Stimulated activated naive CD8-positive, alpha-beta T cell treated with anti-CD3 and anti-CD28 coated beads, Interleukin-15, amount 100 ng/mL, for 72 hours (primary cell): ENCODE measurements at places on chromosomes 5 and 9.

- DNase-seq: no peak
These were observed 206.1 kb downstream of the SLIT3 start for GRCh38 chr5:169094586-169095409.

DNA sequence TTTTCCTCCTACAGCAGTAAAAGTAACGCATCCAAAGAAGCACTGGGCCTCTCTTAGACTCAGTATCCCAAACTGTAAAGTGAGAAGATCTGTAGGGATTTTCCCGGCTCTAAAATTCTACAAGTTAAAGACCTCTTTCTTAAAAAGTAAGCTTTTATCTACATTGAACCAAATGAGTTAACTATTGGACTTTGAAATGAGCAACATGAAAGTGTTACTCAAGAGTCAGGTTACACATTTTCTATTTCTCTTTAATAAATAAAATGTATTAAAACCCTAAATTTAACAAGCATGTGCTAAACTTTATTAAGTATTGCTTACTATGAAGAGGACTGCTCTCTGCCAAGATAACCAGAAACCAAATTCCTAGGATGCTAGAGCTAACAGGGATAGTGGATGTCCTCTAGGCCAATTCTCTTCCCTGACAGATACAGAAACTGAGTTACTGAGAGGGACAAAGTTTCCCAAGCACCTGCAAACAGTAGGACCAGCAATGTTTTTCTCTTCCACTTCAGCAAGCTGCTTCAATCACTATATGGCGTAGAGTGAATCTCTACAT, 21.7 kb downstream of the NFIB start:
- DNase-seq: no peak

GRCh38 chr5:112636751-112637150, 100.9 kb upstream of the APC start:
- DNase-seq: no peak

GRCh38 chr5:124040799-124041198, 528.8 kb downstream of the CSNK1G3 start:
- DNase-seq: no peak

- no peak for DNase-seq
These were observed 20.6 kb downstream of the SPTLC1 start for GRCh38 chr9:92094655-92095054.

DNA sequence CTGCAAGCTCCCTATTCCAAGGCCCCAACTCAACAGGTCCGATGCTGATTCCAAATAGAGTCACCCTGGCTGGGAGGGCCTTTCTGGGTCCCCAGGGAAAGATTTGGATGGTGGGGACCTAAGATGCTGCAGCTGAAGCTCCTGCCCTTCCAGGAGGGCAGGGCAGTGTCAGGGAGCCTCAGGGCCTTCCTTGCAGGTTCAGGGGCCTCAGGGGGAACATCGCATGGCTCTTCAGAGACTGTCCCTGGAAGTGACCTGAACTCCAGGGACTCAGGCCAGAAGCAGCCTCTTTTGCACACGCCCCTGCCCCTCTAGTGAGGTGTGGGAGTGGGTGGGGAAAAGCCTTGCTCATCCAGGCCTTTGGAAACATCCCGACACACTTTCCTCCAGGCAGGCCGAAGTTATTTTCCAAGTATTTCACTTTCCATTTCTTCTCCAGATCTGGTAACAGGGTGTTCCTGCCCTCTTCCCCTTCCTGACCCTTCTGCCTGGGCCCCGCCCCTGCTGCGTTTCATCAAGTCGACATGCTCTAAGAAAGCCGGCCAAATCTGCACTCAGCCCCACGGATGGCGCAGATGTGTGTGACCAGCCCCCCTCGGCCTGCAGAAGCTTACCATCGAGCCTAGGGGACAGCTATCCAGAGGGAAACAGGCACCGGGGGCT, 159.5 kb downstream of the FGF18 start:
- DNase-seq: no peak

- DNase-seq: no peak
These were observed 102.0 kb downstream of the MVB12B start for GRCh38 chr9:126428534-126429175.

DNA sequence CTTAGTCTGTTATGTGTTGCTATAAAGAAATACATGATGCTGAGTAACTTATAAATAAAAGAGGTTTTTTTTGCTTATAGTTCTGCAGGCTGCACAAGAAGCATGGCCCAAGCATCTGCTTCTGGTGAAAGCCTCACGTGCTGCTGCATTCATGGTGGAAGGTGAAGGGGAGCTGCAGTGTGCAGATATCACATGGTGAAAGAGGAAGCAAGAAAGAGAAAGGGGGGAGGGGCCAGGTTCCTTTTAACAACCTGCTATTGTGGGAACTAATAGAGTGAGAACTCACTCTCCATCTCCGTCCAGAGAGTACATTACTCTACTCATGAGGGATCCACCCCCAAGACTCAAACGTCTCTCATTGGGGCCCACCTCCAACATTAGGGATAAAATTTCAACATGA, 12.5 kb upstream of the PARP8 start:
- no peak for DNase-seq

GRCh38 chr9:110864011-110864410, 174.3 kb downstream of the LPAR1 start:
- no peak for DNase-seq

DNA sequence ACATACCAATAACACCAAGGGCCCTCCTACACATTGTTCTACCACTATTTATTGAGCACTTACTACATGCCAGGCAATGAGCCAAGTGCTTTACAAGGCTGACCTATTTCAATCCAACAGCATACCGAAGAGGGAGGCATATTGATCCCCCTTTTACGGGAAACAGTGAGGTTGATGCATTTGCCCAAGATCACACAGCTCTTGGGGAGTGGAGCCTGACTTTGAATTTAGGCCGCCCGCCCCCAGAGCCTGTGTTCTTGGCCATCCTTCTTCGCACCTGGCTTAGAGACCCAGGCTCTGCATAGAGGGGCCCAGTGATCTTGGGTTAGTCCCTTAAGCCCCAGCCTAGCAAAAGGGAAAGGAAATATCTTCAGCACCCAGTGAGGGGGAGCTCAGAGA, 158.1 kb upstream of the IER5L start:
- DNase-seq: no peak

DNA sequence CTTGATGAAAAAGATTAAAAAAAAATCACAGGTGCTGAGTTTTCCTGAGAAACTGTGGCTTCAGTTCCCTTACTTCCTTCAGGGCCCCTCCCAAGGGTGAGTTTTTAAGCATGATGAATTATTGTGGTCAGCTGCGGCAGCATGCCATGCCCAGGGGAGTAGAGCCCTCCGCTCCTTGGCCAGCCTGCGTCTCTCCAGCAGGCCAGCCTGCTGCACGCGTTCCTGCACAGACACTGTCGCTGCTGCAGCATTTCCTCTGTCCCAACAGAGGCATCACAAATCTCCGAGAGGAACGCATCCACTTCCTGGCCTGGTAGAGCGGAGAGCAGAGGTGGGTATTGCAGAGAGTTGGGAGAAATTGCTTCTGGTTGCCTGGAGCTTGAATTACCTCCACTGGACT, 26.1 kb upstream of the GLRA1 start:
- DNase-seq: no peak

GRCh38 chr9:34505370-34506120, 17.2 kb downstream of the ENHO start:
- peak; percentile 1 for DNase-seq

DNA sequence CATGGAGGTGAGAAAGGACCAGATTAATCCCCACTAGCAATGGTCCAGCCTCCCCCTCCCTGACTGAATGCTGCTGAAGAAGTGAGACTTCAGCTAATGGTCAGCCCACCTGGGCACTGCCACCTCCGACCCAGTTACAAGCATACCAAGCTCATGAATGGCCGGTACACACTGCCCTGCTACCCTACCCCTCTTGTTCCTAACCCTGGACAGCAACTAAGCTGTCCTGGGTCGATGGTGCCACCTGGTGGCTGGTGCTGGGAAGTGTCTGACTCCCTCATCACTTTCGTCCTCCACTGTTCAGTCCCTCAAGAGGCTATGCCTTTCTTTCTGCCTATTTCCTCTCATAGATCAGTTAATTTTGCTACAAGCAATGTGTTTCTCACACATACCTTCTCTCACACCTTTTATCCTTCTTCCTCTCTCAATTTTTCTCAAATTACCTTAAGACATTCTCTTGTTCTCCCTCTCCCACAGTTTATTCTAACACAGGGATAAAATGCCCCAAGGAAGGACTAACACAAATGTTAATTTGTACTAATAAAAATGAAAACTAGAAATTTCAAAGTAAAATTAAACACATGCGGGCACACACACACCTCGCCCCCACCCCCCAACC, 42.4 kb downstream of the PAX5 start:
- DNase-seq: peak; percentile 56

DNA sequence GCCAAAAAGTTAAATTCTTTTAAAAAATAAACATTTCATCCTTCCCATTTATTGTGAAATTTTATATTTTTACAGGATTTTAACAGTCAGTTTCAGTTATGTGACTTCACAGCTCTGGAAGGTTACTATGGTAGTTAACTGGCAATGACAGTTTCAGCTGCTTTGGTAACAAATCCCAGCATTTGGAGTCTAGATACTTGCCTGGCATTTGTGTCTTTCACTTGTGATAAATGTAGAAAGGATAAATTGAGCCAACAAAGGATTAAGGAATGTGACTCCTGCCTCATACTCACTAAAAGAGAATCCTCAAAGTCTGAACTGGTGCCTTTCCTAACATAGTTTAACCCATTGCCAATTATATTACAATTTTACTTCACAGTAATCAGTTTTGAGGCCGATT, 315.5 kb downstream of the FER start:
- DNase-seq: no peak

GRCh38 chr5:28344836-28345433, 1306.5 kb upstream of the CDH9 start:
- DNase-seq: no peak

- DNase-seq: no peak
These were observed 27.2 kb downstream of the C9orf152 start for GRCh38 chr9:110180511-110181434.

DNA sequence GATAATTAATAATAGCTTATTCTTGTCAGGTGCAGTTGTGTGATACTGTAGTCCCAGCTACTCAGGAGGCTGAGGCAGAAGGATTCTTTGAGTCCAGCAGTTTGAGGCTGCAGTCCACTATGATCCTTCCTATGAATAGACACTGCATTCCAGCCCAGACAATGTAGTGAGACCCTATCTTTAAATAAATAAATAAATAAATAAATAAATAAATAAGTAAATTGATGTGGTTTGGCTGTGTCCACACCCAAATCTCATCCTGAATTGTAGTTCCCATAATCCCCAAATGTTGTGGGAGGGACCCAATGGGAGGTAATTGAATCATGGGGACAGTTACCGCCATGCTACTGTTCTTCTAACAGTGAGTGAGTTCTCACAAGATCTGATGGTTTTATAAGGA, 5.6 kb upstream of the ELL2 start:
- DNase-seq: no peak

- DNase-seq: no peak
These were observed 24.2 kb downstream of the HMCN2 start for GRCh38 chr9:130289711-130290241.

DNA sequence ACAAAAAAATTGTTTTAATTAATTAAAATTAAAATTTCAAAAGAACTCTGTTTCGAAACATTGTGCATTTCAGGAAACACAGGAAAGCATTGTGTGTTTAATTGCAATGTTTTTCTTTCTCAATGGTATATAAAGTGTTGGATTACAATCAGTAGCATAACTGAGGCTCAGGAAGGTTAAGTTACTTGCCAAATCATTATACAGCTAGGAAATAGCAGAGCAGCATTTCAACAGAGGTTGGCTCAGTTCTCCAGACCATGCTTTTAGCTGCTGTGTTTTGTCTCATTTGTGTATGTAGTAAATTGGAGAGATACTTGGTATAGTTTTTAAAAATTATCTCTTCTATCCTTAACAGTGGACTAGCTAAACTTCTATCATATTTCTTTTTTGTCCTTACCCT, 30.0 kb upstream of the CAMLG start:
- no peak for DNase-seq

- no peak for DNase-seq
These were observed 248.1 kb downstream of the CETN3 start for GRCh38 chr5:90161414-90161813.

GRCh38 chr5:17374973-17375742, 122.9 kb upstream of the TAF11L2 start:
- DNase-seq: no peak

DNA sequence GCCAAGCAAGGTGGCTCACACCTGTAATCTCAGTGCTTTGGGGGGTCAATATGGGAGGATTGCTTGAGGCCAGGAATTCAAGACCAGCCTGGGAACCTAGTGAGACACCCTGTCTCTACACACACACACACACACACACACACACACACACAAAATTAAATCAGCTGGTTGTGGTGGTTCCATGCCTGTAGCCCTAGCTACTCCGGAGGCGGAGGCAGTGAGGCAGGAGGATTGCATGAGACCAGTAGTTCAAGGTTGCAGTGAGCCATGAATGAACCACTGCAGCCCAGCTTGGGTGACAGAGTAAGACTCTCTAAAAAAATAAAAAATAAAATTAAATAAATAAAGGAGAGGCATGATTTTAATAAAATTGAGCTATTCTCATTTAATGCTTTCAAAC, 13.1 kb downstream of the CEMIP2 start:
- no peak for DNase-seq

- DNase-seq: no peak
These were observed 222.0 kb downstream of the MAN2A1 start for GRCh38 chr5:109911731-109912130.

- DNase-seq: no peak
These were observed 101.9 kb upstream of the NR3C1 start for GRCh38 chr5:143505354-143505753.

DNA sequence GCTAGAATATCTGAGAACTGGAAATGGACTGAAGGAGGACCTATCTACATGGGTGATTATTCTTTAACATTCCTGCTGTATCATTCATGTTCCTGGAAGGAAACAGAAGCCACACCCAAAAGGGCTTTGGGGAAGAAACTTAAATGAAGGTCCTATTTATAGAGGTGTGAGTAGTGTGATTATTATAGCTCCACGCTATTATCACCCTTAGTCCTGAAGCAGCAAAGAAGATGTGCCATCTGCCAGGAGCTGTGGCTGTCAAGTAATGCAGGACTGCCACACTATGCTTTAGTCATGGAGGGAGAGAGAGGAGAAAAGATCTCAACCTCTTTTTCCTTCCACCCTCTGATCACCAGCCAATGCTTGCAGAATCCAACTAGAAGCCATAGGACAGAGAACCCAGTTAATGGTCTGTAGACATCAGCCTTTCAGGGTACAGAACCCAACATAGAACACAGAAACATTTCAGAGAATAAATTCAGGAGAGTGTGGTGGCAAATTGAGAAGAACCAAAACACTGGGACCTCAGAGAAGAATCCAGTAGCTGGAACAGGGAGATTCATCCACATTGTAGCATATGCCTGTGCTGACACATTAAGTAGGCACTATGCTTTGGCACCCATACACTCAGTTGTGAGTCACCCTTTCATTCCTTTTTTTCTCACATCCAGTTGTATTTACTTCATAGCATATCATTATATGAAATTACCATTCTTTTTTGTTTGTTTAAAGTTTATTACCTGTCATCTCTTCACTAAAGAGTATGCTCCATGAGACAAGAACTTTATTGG, 21.0 kb upstream of the RNF180 start:
- no peak for DNase-seq

DNA sequence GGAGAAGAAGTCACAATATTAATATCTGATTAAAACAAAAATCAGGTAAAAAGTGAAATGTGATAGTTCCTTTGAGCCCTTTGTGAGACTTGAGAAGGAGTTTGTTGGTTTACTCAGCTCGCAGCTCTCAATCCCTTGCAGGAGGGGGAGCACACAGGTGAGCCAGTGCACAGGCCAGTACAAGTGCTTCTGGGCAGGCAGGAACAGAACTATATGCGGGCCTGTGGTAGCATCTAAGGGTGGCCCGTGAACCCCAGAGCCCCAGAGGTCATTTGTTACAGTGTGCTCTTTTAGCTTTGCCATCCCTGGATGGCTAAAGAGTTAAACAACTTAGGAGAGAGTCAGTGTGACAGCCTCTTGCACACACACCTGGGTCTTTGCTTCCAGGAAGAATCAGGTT, 215.3 kb upstream of the EDIL3 start:
- no peak for DNase-seq
